Stimulated activated CD4-positive, alpha-beta T cell treated with anti-CD3 and anti-CD28 coated beads, Interleukin-15, amount 100 ng/mL, for 48 hours (primary cell): ENCODE measurements at places on chromosomes 6 and 20.

GRCh38 chr6:13807696-13808095 lies 6.7 kb downstream of the MCUR1 start:
- no peak for DNase-seq

DNA sequence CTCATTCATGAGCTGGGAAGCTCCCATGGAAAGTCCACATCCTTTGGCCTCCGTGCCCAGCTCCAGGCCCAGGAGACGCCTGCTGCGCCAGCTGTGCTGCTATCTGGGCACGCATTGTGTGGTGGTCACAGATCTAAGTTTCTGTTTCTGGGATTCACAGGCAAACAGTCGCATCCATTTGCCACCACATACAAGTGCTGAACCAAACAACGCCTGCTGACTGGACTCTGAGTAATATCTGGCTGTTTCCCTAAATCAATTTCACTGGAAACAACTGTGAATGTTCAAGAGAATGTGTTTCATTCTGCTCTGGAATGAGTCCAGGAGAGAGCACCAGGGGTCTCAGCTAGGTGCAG lies 45.5 kb downstream of the IRF4 start:
- no peak for DNase-seq

DNA sequence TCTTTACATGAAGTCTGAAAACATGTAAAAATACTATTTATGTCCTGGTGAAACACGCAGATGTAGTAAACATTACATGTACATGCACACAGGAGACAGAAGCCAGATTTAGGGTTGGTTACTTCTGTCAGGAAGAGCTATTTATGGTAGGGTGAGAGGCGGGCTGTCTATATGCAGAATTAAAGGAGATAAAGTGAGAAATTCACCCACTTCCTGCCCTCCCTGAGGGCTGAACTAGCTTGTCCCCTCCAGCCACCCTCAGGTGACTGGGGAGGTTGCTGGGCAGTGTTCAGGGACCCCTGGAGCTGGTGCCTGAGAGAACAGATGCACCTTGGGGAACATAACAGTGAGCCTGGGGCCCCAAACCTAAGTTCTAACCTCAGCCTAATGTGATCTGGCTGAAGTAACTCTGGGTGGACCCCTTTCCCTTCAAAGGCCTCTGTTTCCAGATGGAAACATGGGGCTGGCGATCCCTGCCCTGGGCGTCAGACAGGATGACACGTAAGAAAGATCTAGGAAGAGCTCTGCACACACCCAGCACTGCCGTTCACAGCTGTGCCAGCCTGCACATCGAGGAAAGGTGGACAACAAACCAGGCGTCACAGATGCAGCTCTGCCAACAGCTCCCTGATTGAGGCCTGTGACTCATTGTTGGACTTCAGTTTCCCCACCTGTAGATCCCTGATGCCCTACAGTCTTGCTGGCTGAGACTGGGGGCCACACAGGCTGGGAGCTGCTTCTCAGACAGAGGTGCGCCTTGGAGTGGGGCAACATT lies 1.3 kb downstream of the PI16 start:
- no peak for DNase-seq

DNA sequence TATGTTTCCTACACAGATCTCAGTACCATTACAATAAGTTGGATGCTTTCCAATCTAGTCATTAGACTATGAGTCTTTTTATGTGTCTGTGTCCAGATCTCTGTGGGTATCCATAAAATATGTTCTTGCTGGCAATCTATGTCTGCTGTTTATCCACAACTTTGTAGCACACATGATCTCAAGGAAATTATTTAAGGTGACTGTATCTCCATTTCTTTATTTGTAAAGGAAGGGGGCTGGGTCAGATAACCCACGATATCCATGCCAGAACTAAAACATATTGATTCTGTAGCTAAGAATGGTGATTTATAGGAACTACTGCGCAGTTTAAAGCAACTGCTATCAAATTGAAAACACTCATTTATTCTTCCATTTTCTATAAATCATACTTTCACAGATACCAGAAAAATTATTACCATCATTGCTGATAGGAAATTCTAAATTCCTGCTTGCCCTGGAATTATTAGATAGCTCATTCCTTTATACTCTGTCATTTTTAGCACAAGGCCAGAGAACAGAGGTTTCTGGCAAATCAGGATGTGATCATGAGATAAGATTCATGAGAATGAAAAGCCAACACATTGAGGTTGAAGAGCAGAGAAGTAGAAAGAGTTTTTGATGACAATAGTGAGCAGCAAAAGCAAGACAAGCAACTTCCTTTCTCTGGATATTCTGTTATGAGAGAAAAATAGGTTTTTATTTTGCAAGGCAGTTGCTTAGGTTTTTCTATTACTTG lies 851.4 kb upstream of the CITED2 start:
- DNase-seq: no peak

DNA sequence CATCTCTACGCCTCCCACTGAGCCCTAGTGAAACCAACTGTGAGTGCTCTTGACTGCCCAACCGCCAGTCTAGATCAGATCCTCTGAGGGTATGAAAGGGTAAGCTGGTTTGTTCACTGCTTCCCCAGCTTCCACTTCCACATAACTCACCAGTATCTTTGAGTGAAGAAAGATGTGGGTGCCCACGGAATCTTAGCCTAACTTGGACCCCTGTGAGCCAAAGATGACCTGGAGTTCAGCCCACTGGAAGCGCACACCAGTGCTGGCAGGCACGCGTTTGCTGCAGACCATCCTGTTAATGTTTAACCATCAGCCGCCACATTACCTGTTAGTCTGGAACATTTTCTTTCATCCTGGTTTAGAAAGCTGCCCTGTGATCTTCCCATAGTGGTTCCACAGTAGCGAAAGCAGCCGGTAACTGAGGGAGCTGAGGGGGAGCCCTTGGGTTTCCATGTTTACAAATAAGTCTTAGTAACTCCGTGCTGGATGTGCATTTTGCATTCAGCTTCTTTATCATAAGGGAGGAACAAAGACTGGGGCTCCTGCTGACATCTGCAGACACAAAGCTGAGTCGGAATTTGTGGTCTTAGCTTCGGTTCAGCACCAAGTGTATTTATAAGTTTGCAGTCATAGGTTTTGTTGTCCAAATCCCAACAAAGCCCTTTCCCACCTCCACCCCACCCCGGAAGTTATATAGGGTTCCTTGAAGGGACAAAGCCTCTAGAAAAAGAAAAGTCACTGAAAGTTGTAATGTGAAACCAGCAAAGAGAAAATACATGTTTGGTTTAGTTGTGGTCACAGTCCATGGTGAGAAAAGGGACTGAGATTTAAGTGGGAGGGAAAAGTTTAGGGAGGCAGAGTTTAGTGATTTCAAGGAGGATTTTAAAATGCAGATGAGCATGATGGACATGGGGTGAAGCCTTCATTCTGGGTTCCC lies 71.0 kb downstream of the SSR1 start:
- DNase-seq: no peak

DNA sequence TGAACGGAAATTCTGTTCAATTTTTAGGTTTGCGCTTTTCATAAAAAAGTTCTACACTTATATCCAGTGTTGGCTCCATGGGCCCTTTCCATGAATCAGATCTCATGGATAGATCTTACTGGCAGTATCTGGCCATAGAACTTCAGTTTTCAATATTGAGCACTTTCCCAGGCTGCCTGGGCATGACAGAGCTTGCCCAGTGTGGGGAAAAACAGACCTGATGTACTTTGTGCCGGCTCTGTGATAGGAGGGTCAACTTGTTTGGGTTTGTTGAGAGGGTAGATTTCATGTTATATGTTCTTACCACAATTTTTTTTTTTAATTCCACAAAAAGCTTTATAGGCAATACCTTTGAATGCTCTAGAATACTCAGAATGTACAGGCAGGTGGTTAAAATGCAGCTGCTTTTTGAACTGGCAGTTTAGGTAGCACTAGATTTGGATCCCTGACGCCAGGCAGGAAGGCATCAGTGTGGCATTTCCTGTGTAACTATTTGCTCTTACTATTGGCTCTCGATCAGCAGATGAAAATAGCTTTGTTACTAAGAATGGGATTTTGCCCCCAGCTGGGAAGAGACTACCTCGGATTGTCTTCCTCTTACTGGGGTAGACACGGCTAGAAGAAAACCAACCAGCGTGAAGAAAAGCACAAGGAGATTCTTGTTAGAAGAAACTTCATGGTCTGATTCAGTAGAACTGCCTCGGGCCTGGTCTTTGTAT lies 404.9 kb upstream of the SOX4 start:
- DNase-seq: no peak

- no peak for DNase-seq
Measured at GRCh38 chr6:150380256-150380655, 11.4 kb downstream of the IYD start.

DNA sequence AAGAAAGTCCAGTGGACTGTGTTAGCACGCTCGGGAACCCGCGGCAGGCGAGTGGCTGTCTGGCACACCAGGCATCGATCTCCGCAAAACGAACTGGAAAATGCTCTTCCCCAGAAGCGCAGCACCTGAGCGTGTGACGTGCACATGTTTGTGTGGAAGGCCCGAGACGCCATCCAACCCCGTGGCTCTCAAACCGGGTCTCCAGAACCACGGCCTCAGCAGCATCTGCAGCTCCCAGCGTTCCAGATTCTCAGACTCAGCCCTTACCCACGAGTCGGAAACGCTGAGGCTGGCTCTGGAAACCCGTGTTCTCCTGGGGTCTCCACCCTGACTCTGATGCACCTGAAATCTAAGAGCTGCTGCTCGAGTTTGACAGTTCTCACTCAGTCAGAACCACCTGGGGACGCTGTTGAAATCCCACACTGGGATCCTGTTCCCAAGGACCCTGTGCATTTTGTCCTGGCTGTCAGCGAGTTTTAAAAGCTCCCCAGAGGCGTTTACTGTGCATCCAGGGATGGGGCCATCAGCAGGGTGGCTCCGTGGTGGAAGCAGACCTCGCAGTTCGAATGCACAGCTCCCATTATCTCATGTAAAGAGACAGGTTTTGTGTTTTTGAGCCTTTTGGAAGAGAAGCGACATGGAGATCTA lies 69.0 kb downstream of the DLL1 start:
- no peak for DNase-seq

- no peak for DNase-seq
Measured at GRCh38 chr6:78525976-78526375, 341.4 kb upstream of the IRAK1BP1 start.

- no peak for DNase-seq
Measured at GRCh38 chr6:227074-227782, 65.1 kb upstream of the DUSP22 start.

DNA sequence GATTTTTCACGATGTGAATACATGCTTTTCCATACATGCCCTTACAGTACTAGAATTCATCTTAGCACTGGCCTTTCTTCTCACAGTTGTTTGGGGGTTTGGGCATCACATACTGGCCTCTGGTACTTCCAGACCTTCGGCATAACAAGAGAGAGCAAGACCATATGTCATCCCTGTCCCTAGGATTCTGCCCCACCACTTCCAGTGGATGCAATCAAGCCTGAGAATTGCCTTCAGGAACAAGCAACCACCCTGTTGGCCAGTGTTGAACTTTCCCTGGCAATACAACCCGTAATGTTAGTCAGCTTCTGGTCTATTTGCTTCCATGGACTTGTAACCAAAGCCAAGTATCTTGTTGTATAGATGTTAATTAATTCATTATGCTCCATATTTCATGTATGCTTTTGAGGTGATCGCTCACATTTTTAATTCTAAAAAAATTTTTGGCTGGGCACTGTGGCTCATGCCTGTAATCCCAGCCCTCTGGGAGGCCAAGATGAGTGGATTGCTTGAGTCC lies 15.4 kb upstream of the SLPI start:
- DNase-seq: no peak

DNA sequence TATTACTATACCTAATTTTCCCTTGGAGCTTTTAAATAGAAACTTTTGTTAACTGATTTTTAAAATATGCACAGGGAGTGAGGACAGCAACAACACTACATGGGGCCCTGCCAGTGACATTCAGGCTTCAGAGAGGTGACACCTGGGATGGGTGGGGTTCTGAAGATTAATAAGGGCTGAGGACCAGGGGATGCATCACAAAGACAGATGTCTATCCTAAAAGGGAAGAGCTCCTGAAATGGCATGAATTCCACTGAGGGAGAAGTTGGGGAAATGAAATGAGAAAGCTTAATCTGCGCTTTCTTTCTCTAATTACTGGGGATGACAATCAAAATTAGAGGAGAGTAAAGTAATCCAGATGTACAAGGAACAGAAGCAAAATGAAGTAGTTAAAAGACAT lies 162.8 kb downstream of the BTBD9 start:
- no peak for DNase-seq

- peak; percentile 29 for DNase-seq
Measured at GRCh38 chr6:24547243-24547642, 52.5 kb downstream of the ALDH5A1 start.

DNA sequence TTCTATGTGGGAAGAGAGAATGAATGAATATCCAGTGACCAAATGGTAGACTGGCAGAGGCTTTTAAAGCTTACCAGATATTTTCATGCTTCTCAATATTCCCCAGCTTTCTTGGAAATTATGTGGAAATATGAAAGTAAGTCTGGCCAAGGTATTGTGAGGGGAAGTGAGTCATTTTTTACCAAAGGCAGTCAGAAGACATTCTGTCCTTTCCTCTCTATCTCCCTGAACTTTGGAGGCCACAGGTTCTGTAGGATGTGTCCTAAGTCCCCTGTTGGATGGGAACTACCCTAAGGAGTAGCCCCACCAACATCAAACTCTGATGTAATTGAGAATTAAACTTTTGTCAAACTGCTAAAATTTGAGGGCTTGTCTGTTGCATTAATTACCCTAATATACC lies 593.8 kb upstream of the NRSN1 start:
- DNase-seq: no peak

- peak; percentile 71 for DNase-seq
Measured at GRCh38 chr6:33694401-33694931, 17.0 kb downstream of the UQCC2 start.

DNA sequence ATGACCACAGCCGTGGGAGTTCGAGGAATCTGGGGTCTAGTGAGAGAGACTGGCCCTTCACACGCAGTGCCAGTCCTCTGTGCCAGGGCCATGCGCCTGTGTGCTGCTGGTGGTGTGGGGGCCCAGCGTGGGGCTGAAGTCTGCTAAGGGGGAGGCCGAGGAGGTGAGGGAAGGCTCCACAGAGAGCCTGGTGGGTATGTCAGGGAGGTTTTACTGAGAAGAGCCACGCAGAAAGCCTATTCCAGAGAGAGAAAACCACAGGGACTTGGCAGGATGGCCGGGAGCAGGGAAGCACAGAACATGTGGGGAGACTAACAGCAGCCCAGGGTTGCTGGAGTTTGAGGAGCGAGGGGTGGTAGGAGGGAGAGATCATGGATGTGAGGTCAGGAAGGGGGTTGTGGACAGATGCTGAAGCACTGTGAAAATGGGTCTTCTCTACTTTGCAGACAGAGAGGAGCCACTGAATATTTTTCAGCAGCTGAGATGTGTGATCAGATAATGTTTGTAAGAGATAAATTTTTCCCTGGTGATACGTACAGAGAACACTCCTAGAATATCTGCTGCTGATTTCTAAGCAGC lies 35.3 kb downstream of the DUSP22 start:
- DNase-seq: no peak

GRCh38 chr20:8131598-8132483 lies at the start of gene PLCB1:
Gene PLCB1, plus strand, starts transcription at chr20:8132266. Its CDS starts 386 bp downstream, at chr20:8132652.
- DNase-seq: peak; percentile 68

GRCh38 chr6:89360415-89360999 lies 8.0 kb upstream of the UBE2J1 start:
- no peak for DNase-seq

- DNase-seq: no peak
Measured at GRCh38 chr6:15672818-15673217, 10.0 kb upstream of the DTNBP1 start.
